GM10248 (cell line): ENCODE measurements at places on chromosomes 12 and 14.

GRCh38 chr14:34387974-34388516 lies 74.0 kb downstream of the SPTSSA start:
- DNase-seq: no peak

- DNase-seq: peak; percentile 93
Measured at GRCh38 chr14:104708606-104709268, 15.3 kb upstream of the ADSS1 start.

DNA sequence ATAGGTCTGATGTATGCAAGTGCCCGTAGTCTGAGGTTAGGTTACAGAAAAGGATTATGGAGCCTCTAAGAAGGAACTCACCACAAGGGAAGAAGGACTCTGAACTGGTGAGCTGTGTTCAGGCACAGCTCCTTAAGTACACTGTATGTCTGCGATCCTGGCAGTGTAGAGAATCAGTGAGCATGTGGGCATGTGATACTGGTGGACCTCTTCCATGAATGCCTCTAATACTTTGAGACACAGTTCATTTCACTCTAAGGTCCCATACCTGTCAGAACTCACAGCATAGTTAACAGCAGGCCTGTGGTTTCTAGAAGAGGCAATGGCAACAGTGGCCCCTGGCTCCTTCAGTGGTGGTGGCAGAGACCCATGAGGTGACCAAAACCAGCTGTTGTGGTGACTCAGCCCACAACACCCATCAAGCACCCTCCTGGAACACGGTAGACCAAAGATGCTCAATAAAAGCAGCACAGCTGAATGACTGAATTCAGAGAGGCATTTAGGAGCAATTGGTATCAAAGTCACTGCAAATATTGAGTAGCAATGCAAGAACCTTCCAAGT lies 6.9 kb upstream of the OR6J1 start:
- no peak for DNase-seq

DNA sequence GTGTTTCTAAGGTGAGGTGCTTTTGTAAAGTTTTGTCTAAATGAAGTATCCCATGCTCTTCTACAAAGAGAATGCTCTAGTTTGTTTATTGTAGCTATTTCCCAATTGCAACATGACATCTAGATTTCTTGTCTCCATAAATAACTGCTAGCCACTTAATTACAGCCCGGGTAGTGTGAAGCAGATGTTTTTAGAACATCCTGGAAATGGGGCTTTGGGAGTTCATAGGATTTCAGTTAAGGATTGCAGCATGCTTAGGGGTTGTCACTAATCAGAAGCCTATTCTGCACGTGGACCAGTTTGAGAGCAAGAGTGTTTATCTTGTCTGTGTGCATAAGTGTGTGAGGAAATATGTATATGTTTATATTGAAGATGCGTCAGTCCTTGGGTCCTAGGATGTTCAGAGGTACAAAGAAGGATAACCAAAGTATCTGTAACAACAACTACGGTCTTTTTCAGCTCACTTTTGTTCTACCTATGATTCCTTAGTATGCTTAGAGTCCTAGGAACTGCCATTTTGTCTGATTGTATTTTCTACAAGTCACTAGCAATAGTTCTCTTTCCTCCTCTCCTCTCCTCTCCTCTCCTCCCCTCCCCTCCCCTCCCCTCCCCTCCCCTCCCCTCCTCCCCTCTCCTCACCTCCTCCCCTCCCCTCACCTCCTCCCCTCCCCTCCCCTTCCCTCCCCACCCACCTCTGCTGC lies 135.3 kb downstream of the ACSS3 start:
- no peak for DNase-seq

GRCh38 chr12:100987552-100988521 lies 193.3 kb downstream of the ANO4 start:
- DNase-seq: peak; percentile 62

GRCh38 chr12:59491877-59492276 lies 104.0 kb upstream of the SLC16A7 start:
- DNase-seq: no peak
